Activated T-helper 1 cell treated with Interleukin-2 at 50 U/mL for 16 hours (primary cell): ENCODE measurements at places on chromosomes 7 and 10.

DNA sequence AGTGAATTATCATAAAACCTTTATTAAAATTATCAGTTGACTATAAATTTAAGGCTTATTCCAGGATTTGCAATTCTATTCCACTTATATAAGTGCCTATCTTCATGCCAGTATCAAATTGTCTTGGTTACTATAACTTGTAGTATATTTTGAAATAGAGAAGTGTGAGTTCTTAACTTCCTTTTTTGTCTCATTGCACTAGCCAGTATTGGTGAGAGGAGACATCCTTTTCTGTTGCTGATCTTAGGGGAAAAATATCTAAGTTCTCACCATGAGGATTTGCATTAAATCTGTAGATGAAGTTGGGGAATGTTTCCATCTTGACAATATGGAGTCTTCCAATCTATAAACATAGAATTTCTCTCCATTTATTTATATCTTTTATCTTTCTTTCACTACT, 104.2 kb upstream of the MKI67 start:
- no peak for DNase-seq

DNA sequence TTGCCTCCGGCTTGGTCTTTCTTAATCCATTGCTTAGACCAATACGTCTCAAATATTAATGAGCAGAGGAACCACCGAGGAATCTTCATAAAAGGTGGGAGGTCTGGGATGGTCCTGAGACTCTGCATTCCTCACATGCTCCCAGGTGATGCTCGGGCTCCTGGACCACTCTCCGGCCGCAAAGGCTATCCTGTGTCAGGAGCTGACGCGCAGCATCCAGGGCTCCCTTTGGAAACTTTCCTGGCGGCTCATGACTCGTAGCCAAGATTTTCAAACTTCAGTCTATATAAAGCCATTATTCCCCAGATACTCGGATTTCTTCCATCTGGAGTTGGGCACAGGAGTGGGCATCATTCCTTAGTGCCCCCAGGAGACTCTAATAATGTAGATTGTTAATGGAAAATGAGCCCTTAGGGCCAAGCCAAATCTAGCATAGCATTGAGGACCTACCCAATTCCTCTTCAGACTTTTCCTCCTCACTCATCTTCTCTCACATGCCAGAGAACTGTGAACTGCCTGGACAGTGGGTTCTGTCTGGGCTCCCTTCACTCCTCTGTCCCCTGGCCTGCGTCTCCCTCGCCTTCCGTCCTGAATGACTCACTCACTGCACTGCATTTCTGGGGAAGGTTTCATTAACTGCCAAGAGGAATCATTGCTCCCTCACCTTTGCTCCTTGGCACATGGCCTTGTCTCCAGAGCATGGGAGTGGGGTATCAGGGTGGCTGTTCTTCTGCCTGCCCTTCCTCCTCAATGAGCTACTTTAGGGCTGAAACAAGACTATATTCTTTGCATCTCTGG, 89.3 kb downstream of the MKI67 start:
- DNase-seq: no peak

- no peak for DNase-seq
These were observed 1.2 kb upstream of the DNAJC9 start for GRCh38 chr10:73248259-73248724.

DNA sequence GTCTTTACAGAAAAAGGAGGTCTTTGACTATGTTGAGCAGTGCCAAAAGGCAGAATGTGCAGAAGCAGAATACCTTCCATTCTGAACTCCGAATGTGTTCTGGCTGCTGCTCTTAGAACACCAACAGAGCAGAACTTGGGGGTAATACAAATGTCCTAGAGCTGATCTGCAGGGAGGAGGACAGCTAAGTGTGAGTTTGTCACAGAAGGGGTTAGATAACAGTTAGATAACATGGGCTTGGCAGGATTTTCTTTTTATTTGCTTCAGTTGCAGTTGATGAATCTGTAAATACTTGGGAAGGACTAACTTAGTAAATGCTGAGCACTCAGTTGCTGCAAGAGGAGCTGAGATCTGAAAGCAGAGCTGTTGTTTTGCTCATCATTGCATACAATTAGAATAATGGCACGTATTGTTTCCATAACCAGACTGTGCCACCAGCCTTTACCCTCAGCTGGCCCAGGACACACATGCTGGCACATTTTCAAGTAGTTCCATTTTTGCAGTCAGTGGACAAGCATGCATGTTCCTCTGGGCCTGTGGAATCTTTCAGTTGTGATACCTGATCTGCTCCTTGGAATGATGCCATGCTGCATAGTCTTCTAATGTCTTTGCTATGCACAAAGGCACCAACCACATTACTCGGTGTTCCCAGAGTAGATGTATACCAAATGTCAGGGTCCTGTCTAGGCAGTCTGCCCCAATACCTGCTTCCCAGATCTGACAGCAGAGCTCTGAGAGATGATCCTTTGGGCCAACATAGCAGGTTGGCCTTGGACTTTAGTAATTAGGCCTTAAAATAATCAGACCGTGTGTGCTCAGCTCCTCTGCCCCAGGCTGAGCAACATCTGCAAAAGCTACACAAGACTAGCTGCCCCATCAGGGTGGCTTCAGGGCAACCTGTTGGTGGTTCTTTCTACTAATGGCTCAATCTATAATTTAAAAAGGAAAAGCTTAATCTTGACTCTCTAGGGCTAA, 55.7 kb downstream of the GSDME start:
- DNase-seq: no peak

DNA sequence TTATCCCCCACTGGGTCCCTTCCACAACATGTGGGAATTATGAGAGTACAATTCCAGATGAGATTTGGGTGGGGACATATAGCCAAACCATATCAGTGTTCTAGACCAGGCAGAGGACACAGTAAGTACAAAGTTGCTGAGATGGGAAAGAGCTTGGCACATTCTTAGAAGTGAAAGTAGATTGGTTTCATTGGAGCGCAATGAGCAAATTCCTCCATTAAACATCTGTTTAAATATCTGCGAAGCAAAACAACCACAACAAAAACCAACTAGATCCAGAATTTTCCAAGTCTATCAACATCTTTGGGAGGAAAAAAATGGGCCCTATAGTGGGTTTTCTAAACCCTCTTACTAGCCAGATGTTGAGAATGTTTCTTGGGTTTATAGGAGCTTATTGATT, 80.0 kb upstream of the STEAP1B start:
- DNase-seq: no peak

DNA sequence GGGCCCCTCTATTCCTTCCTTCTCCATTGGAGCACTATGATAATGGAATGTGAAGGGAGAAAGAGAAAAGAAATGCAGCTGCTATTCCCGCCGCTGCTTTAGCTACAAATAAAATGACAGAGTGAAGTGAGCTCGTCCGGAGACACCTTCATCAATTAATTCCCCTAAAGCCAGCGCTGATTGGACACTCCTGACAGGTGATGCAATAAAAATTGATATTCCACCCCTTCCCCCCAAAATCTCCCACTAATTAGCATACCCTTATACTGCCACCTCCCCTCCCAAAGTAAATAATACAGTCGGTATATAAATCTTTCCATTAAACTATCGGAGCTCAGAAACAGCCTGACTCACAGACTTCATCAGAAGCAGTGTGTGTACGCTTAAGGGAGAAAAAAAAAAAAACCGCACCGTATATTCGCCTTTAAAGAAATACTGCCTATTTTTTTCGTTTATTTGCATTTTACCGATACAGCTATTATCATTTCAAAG, 7.3 kb downstream of the SKIDA1 start:
- no peak for DNase-seq

- no peak for DNase-seq
These were observed 20.3 kb downstream of the CFAP46 start for GRCh38 chr10:132921818-132922807.

DNA sequence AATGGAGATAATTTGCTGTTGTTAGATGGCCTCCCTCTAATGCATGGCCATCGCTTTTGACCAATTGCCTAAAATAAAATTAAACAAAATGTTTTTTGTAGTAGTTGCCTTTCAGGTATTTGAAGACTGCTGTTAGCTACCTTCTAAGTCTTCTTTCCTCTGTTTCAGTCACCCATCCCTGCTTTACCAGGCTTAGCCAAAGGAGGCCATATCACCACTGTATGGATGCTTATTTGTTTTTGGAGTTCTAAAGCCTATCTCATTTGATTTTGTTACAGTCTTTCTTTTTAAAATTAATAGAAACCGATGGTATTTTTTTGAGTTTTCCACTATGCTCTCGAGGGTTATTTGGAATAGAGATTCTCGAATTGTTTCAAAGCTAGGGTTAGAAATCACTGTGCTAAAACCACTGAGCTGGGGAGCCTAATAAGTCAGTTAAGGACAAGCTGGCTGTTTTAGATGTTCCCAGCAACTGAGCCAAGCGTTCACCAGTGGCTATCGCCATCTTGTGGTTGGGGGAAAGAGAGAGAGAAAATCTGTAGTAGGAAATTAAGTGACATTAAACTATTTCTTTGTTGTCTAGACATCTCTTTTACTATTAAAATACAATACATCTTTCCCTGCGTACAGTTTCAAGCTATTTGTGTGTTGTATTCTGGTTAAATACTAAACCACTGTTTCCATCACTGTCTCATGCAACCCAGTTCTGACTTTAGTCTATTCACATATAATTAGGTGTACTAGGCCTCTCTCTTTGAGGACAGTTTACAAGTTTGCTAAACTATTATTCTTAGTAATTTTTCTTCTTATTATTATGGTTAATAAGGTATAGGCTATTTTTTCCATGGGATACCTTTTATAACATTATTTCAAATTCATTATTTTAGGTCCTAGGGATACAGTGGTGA, 52.2 kb downstream of the GPR158 start:
- no peak for DNase-seq

- DNase-seq: no peak
These were observed 56.5 kb upstream of the DNAJB6 start for GRCh38 chr7:157280216-157280841.

DNA sequence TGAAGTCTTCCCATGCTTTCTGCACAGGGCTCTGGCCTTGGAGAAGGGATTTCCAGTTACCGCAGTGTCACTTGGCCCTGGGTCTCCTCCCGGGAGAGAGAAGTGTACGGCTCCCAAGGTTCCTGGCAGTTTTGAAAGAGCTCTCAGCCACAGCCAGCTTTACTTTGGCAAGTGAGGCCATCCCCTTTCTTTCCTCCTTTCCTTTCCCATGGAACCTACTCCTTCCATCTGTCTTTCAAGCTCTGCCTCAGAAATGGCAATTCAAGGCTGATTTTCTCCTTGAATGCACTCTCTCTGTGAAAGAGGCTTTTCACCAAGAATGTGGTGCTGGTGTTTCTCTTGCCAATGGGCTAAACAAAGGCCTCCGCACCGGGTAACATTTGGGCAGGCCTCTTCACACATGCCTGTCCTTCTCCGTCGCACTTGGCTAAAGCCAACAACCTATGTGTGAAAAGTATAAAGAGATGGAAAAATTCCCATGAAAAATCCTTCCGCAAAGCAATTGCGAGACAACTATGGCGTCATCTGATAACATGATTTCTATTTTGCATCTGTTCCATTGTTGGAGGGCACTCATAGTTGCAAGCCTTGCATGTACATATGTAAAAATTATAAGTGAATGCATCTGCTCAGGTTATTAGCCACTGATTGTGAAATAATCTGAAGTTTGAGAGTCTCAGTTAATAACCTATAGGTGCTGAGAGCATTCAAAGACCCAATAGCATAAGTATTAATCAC, 125.4 kb downstream of the PFKFB3 start:
- DNase-seq: no peak

GRCh38 chr7:5332579-5332978, 49.8 kb downstream of the SLC29A4 start:
- no peak for DNase-seq

- peak; percentile 30 for DNase-seq
These were observed 3.6 kb upstream of the MTPN start for GRCh38 chr7:135980665-135981180.

DNA sequence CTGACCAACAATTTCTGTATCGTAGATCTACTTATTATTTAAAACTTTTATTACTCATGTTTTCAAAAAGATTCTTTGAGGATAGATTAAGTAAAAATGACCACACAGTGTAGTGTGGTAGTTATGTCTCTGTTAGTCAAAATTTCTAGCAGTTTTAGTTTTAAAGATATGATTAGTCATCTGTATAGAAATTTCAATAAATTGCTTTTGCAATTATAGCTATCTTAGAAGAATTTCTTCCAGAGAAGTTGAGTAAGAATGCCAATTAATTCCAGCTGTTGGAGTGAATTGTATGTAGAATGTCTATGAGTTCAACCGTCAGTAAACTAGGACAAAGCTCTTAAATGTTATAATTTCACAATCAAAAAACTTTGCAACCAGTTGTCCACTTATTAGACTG, 229.7 kb downstream of the CDK14 start:
- no peak for DNase-seq

DNA sequence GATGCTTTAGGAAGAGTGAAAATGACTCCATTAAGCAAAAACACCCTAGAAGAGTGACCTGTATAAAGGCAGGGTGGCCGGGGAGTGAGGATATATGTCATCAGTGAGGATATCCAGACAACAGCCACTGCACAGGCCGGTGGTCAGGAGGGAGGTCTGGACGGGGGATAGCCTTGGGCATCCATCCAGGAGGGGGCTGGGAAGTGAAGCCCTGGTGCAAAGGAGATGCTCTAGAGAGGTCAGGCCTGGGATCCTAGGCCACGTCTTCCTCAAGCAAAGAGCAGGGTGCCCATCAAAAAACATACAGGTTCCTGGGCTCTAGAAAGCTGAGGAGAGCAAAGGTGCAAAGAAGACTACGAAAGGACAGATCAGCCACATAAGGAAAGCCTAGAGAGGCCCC, 25.6 kb downstream of the FAM171A1 start:
- DNase-seq: no peak

- DNase-seq: no peak
These were observed 74.7 kb downstream of the CUX1 start for GRCh38 chr7:101891936-101892640.

- DNase-seq: peak; percentile 33
These were observed 2.8 kb upstream of the LZTS2 start for GRCh38 chr10:100996678-100997359.

DNA sequence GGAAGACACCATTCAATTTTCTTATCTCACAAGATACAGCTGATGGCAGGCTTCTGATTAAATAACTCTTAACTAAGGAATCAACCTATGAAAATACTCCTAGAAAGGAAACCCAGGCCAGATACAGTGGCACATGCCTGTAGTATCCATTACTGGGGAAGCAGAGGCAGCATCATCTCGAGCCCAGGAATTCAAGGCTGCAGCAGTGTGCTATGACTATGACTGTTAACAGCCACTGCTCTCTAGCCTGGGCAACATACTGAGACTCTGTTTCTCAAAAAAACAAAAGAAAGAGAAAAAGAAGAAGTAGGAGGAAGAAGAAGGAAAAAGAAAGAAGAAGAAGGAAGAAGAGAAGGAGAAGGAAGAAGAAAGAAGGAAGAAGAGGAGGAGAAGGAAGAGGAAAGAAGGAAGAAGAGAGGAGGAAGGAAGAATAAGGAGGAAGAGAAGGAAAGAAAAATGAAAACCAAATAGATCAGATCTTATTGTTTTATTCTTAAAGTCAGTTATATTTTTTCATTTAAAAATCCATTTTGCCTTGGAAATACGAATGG, 18.0 kb downstream of the DPY19L1 start:
- no peak for DNase-seq

GRCh38 chr7:114598946-114599345, 184.3 kb downstream of the FOXP2 start:
- no peak for DNase-seq

DNA sequence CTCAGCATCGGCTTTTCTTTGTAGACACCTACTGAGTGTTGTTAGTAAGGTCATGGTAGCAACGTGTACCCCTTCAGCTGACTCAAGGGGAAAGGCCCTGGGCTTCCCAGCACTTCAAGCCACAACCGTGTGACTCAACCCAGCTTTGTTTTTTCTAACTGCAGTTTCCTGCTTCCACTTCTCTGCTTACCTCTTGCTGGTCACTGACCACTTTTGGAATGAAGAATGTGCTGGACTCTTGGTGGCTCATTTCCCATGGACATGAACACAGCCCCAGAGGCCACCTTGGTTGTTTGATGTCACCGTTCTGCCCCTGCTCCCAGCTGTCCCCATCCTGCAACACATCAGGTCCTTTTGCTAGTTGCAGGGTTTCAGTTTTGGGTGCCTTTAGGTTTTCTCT, 69.5 kb upstream of the ZNF438 start:
- peak; percentile 13 for DNase-seq
